Bone marrow (tissue), 2 donors: ENCODE measurements at places on chromosomes 11 and 22.

GRCh38 chr11:64292460-64293254, 1.6 kb downstream of the KCNK4 start:
- no peak for DNase-seq

GRCh38 chr11:35675901-35676610, 13.5 kb downstream of the TRIM44 start:
- no peak for DNase-seq

DNA sequence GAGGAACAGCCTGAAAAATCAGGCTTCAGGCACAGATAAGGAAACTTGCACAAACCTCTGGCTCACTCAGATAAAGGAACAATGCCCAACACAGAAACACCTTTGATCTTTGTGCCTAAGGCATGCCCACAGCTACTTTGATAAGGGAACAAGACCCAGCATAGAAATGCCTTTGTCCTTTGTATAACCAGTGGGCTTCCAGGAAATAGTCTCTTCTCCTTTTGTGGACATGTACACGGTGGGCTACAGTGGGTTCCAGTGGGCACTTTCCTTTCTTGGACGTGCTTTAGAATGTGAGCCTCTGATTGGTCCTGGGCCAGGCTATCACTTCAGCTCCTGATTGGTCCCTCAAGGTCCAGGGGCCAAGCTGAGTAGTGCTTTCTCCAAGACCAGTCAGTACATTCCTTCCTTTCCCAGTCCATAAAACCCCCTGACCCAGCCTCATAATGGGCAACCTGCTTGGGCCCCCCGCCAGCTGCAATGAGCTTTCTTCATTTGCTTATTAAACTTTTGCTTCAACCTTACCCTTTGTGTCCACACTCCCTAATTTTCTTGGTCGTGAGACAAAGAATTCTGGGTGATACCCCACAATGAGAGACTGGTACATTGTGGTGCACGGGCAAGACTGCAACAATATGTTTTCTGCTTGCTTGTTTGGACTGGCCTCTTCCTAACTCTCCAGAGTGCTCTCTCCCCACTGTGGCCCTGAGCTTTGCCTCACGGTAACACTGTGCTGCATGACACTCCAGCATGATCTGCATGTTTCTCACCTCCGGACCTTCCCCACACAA, 1.7 kb upstream of the CABIN1 start:
- no peak for DNase-seq

DNA sequence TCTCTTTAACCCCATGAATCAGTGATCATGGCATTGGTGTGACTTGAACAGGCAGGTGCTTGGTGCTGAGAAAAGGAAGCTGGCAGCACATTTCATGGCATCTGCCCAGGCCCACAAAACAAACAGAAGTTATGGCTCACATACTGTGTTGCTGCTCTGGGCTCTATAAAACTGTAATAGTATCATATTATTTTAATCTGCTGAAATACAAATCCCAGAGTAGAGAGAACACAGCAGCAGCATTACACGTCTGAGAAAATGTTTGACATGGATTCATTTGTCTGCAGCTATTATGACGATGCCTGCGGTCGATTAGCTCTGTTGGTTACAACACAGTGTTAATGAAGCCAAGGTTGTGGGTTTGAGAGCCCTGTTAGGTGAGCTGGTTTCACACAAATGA, 80.8 kb downstream of the ALX4 start:
- no peak for DNase-seq

GRCh38 chr22:19824926-19825339, 29.7 kb downstream of the GNB1L start:
- DNase-seq = no peak

- DNase-seq = no peak
These were observed 81.5 kb downstream of the TRMU start for GRCh38 chr22:46416891-46417580.

DNA sequence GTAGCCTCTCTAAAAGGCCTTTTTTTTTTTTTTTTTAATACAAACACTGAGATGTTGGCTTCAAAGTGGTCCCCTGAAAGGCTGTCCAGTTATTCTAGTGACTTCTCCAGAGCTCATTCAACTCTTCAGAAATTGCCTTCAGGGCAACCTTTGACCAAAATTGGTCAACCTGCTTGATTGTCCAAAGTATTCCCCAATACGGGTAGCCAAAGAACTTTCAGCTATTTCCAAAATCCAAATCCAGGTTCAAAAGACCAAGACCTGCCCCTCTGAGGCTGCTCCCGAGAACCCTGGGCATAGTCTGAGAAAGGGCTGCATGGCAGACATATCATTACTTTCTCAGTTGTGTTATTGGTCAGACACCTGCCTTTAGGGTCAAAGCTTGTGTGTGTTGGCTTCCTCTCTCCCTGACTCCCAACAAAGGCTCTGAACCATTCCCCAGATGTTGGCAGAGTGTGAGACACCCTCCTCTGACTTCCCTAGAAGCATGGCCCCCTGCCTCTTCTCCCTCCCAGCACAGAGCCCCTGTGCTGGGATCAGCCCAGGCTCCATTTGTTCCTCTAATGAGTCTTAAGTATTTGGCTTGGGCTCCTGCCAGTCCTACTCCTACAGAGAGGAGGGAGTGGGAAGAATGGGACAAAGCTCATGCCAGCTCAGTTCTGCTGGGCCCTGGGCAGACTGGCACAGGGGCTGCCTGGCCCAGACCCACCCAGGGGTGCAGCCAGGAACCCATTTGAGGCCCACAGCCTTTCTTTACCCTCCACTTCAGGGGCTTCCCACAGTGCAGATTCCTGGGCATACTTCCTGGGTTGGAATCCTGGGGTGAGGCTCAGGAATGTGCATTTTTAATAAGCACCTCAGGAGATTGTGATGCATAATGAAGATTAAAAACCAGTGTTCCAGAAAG, 30.3 kb downstream of the TNKS1BP1 start:
- DNase-seq = no peak

DNA sequence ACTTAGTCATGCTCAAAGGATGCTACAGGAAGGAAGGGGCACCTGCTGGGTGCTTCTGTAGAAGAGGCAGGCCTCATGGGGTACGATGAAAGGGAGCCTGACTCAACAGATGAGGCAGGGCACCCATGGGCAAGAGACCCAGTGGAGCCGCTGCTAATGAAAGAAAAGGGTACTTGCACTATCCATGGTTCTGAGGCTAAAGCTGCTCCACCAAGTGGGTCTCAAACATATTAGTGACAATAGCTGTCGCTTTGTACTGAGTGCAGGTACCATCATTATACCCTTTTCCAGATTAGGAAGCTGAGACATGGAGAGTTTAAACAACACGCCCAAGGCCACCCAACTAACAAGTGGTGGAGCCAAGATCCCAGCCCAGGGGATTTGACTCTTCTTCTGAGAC, 127.5 kb upstream of the SERPIND1 start:
- DNase-seq = no peak

DNA sequence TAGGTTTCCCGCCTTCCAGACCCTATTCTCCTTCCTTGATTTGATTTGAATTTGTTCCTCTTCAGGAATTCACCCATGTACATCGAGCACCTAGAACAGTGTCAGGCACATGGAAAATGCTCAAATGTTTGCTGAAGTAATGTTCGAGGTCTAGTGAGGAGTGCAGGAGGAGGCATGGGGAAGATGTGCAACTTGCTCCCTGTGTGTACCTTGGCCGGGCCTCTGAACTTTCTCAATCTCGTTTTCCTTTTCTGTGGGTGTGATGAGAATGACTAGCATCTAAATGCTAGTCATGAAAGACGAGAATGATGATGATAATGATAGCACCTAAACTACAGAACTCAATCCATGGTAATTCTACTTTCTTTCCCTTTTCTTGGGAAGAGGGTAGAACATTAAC, 279.1 kb upstream of the PLET1 start:
- no peak for DNase-seq

DNA sequence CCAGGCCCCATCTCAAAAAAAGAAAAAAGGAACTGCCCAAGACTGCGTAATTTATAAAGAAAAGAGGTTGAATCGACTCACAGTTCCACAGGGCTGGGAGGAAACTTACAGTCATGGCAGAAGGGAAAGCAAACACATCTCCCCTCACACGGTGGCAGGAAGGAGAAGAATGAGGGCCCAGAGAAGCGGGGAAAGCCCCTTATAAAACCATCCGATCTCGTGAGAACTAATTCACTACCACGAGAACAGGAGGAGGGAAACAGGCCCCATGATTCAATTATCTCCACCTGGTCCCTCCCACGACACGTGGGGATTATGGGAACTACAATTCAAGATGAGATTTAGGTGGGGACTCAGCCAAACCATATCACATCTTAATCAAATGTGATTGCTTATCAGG, 82.2 kb downstream of the BUD13 start:
- no peak for DNase-seq
